Fibroblast of skin of abdomen (primary cell): ENCODE measurements at places on chromosomes 4 and X.

- DNase-seq, result no peak
Observed at GRCh38 chr4:42643685-42644084, 13.2 kb downstream of the ATP8A1 start.

- no peak for DNase-seq
Observed at GRCh38 chr4:52618795-52619590, 40.1 kb downstream of the USP46 start.

- no peak for DNase-seq
Observed at GRCh38 chrX:134933248-134933647, 57.5 kb upstream of the SMIM10 start.

DNA sequence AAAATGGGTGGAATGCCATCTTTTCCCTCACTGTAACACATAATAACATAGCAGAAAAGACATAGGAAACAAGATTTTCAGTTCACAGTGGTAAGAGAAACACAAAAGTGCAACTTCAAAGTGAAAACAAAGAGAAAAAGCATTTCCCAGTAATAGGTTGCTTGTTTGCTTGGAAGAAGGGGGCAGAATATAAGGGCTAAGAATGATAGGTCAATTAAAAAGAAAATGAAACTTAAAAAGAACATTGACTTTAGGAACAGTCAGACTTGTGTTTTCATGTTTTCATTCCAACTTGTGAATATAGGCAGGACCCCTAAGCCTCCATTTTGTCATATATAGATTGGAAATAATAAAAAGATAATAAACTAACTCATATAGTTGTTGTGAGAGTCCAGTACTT is 168.2 kb upstream of the PPP3CA start:
- DNase-seq, result no peak

DNA sequence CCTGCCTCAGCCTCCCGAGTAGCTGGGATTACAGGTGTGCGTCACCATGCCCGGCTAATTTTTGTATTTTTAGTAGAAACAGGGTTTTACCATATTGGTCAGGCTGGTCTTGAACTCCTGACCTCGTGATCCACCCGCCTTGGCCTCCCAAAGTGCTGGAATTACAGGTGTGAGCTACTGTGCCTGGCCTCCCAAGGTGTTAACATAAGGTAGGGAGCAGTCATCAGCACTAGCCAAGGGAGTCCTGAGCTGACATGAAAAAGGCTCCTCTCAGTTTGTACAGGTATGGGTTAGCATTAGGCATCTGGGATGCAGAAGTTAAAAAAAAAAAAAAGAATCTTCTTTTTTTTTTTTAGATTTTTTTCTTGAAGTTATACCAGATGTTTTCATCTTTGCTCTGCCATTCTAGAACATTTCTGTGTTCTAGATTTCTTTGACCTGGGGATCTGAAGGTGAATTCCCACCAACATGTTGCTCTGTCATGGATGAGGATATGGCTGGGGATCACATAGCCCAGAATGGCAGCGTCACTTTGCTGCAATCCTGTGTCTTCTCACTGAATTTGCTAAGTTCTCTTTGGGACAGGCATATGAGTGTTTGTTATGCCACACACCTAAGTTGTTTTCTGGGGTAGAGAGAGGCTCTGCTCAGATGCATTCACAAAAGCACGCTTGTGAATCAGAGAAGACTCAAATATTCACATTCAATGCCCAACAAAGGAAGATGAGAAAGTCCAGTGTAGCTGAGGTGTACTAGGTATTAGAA is 24.4 kb upstream of the PLA2G12A start:
- DNase-seq, result no peak

- DNase-seq, result no peak
Observed at GRCh38 chr4:169025184-169025583, 15.1 kb upstream of the CBR4 start.

DNA sequence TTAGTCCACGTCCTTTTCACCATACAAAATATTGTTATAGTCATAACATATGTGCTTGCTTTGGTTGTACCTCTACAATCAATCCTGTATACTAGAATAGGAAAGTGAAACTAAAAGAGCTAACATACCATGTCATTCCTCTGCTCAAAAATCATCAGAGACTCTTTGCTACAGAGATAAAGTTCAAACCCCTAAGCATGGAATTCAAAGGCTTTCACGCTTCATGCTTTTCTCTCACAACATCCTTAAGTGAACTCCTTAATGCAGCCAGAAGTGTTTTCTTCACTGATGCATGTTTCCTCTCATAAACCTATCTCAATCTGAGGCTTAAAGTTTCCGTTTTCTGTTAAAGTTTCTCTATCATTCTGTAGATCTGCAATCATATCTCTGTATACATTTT is 744.6 kb upstream of the IGFBP7 start:
- DNase-seq, result no peak

DNA sequence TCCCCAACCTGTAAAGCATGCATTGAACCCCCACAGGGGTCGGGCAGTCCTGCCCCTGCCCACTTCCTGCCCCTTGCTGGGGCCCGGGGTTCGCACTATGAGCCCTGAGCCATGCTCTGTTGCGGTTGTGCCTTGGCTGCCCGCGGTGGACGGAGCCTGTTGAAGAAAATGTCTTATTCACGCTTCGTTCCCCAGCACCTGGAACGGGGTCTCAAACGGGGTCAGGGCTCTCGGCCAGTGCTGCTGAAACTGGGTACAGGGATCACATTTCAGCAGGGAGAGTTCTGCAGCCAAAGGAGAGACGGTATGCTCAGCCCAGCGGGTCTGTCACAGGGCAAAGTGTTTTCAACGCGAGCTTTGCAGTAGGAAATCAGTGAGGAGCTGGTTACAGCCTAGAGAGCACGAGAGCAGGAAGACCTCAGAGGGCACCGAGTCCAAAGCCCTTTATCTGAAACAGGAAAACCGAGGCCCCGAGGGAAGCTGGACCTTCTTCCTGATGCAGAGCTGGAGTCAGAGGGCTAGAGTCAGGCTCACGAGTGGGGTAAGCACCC is 46.3 kb upstream of the AFAP1 start:
- no peak for DNase-seq

GRCh38 chr4:1009542-1010394 is 1.7 kb upstream of the FGFRL1 start:
- peak; percentile 57 for DNase-seq

DNA sequence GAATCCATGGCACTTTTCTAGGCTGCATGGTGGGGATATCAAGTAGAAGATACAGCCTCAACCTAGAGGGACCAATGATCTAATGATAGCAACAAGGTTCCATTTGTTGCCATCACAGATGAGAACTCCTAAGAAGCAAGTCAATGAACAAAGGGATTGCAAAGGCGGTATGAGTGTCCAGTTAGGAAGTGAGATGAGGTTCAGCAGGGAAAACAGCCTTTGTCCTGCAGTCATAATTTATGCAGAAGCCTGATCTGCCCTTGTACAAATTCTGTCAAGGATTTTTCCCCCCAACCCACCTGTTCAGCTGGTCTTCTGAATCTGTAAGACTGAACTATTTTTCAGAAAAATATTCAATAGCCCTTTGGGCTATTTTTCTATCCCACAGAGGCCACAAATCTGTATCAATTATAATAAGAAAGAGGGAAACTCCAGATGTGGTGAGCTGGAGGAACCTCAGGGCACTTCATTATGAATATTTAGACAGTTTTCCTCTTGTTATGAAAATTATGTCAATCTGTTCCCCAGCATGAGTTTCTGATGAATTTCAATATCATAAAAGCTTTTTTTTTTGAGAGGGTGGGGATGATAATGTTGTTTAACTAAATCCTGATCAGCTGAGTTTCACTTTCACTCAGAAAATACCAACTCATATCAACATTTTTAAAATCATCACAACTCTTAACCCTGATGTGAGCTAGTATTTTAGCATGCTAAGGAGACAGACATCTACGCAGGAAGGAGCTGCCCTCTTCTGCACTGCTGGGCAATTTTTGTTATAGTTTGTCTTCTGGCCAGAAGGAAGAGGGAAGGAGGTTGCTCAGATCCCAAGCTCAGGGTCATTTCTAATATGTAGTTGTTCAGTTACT is 127.2 kb upstream of the MAP3K15 start:
- no peak for DNase-seq

GRCh38 chr4:176052744-176053143 is 12.9 kb upstream of the WDR17 start:
- no peak for DNase-seq

DNA sequence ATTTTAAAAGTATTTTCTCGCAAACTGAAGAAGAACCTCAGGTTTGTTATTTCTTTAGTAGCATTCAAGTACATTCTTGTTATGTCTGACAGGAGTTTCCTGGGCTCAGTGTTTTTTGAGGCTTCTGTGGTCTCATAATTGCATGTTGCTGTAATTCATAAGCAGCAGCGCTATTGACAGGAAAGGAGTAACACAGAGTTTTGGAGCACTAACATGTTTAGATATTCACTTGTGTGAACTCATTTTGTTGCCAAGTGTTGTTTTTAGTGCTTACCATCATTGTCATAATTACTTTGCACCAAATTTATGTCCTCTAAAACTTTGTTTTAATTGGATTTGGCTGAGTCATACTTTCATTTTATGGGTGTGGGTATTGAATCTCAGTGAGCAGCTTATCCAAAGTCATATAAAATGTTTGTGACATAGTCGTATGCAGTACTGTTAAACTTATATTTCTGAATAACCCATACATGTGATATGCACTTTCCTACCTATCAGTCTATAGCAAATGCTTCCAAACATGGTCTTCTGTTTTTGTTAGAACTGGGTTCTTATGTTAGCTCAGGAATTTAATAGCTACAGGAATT is 358.7 kb upstream of the CTSO start:
- peak; percentile 45 for DNase-seq

DNA sequence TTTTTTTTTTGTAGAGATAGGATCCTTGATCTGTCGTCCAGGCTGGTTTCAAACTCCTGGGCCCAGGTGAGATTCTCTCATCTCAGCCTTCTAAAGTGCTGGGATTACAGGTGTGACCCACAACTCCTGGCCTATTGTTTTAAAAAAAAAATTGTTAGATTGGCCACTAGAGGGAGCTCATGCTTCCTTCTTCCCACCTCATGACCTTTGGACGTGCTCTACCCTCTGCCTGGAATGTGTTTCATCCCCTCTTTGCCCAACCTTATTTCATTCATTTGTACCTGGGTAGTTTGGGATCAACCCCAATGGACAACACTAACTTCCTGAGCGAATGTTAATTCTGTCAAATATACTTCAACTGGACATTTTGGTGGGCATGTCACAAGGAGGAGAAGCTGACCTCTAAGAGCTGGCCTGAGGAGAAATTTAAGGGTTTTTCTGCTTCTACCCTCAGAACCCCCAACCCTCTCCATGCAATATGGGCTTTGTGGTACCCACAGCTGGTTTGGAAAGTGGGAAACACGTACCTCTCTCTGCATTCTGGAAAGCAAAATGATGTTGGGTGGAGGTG is 6.4 kb downstream of the PPEF2 start:
- DNase-seq, result no peak

DNA sequence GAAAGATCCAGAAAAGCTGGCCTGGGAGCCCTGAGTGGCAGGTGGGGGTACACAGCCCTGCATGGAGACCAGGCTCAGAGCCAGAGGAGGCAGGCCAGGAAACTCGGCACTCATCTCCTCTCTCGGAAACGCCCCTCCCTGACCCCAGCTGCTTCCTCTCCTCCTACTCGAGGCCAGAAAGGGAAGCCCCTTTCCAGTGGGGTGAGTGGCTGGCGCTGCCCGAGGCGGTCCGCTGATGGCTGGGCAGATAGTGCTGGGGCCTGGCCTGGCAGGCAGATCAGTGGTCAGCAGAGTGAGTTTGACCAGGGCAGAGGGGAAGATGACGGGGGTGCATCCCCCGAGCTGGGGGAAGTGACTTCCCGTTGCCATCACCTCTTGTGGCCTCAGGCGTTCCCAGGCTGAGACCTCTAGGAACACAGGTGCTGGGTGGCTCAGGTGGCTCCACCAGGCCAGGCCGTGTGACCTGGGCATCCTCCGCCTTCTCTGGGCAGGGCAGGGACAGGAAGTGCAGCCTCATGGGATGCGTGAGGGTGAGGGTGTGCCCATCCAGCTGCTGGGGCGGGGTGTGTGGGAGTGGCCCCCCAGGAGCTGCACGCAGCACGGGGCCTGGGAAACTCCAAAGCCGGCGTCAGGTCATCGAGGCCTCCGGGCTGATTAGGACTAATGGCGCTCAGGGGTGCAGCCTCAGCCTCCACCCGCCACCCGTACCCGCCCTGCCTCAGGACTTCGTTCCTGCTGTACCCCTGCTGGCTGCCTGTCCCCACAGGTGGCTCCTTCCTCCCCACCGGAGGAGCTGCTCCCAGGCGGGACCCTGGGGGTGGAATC is 5.7 kb downstream of the SH3BP2 start:
- DNase-seq, result no peak

- no peak for DNase-seq
Observed at GRCh38 chr4:82890528-82890900, 439 bp downstream of the SEC31A start.

GRCh38 chrX:100316987-100317386 is 93.1 kb downstream of the PCDH19 start:
- DNase-seq, result peak; percentile 80

DNA sequence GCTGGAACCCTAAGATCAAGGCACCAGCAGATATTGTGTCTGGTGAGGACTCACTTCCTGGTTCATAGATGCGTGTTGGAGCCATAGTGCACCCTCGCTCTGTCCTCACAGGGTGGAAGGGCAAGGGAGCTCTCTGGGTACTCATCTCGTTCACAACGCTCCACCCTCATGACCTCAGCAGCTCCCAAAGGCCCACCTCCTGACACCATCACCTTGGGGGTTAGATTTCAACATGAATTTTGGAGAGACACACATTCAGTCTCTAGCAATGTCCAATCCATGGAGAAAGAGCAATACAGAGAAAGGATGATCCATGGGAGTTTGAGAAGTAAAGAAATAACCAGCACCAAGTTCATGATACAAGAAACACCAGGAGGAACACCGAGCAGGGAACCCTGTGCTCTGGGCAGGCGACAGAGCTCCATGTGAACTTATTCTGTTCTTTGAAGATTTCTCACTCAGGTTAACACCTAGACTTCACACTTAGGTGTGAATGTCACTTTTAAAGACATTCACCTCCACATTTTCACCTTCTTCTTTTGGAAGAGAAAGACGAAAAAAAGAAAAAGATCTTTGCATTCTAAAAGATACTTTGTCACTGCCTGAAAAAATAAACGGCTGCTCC is 171.8 kb upstream of the FAM9B start:
- DNase-seq, result no peak

DNA sequence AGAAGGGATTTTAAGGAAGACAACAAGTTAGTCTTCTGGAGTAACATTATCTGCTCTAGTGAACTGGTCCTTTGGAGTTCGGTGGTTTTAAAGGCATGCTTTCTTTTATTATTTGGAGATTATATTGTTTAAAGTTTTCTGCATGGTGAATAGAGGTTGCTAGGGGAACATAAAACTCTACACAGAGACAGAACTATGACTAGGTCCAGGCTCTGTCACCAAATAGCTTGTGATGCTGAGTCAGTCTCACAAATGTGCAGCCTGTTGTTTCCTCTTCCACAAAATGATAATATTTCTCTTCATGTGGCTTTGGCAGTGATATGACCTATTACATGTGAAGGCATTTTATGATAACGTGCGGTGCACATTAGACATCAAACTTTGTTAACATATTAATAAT is 132.6 kb downstream of the PACRGL start:
- DNase-seq, result peak; percentile 15
